ENCODE measurements at places on chromosomes 2 and 18.

- DNase-seq: no peak
Measured at GRCh38 chr2:218897394-218898108, 16.9 kb downstream of the WNT10A start.

DNA sequence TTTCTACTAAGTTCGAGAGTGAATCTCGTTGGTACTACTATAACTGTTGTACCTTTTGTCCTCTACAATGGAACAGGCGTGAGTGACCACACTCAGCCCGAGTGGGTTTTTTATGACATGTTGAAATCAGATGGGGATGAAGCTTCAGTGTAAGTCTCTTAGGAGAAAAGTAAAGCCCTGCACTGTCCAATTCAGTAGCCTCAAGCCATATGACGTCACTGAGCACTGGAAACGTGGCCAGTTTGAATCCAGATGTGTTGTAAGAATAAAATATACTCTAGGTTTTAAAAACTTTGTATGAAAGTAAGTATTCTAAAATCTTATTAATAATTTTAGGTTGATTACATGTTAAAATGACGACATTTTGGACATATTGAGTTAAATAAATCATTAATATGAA is 101.7 kb upstream of the SP3 start:
- no peak for DNase-seq

DNA sequence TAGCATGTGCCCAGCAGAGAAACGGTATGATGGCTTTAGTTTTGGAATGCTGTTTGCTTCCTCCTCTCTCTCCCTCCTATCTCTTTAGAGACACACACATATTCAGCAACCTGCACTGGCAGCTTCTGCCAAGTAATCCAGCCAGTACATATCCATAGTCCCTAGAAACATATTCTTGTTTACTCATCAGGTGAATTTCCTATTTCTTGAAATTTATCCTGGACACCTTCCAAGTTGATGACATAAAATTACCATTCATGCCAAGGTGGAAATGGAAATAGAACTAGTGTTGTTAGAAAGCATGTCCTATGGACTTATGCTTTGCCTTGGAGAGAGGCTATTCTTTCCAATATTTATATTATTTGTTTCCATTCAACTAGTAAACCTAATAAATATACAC is 50.9 kb upstream of the RGPD4 start:
- DNase-seq: no peak

- DNase-seq: no peak
Measured at GRCh38 chr2:31324016-31324633, 90.2 kb downstream of the EHD3 start.

- no peak for DNase-seq
Measured at GRCh38 chr18:57853133-57853532, 50.0 kb upstream of the ATP8B1 start.

DNA sequence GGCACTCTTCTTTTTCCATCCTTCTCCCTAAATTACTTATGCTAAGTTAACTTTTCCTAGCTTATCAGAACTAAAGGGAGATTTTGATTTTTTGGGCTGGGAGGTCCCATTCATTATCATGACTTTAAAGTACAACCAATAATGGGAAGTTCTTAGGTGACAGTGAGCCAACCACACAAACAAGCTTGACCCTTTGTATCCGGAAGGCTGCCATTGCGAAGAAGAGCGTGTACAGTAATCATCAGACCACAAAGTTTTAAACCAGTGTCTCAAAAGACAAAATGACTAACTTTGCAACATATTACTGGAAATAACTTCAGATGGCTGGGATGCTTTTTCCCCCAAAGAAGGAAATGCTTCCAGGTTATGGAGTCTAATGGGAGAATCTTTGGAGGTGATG is 298.1 kb downstream of the TGIF1 start:
- DNase-seq: no peak

DNA sequence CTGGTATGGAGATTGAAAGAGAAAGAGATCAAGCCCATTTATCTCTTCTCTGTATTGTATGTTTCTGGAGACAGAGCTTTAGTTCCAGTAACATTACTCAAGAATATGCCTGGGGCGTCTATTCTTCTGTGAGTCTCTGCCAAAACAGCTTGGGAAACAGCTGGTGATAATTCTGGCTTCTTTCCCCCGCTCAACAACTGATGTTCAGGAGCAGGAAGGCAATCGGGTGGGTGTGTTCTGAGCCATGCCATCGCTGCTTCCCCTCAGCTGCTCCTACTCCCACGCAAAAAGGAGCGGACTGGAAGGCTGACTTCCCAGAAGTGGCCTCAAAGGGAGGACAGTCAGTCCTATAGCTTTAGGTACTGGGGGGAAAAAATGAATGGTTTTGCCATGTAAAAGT is 695.1 kb downstream of the PLCL1 start:
- no peak for DNase-seq

DNA sequence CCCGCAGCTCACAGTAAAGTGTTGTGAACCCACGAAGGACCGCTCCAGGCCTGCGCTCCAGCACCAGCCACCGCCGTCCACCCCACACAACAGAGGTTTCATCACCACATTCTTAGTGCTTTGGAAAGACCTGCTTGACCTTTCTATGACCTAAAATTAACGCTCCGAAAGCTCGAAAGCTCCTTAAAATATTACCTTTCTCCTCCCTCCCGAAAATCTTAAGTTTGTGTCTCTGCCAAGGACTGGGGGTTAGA is 149.2 kb downstream of the TWIST2 start:
- no peak for DNase-seq

- peak; percentile 46 for DNase-seq
Measured at GRCh38 chr2:239298116-239298804, 102.6 kb downstream of the HDAC4 start.

DNA sequence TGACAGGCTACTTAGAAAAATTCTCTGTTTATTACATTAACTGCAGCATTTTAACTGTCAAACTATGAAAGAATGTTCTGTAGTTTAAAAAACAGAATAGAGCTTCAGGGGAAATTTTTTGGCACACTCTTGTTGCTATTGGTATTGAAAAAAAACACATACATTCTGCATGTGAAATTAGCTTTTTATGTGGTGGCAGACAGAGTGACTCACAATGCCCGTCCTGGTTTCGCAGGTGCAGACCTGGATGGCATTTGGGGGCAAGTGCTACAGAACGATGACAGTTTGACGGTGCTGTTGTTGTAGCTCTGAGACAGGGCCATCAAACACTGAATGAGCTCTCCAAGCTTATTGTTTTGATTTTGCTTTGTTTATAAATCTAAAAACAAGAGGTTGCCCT is 105.0 kb upstream of the MAP3K20 start:
- no peak for DNase-seq

DNA sequence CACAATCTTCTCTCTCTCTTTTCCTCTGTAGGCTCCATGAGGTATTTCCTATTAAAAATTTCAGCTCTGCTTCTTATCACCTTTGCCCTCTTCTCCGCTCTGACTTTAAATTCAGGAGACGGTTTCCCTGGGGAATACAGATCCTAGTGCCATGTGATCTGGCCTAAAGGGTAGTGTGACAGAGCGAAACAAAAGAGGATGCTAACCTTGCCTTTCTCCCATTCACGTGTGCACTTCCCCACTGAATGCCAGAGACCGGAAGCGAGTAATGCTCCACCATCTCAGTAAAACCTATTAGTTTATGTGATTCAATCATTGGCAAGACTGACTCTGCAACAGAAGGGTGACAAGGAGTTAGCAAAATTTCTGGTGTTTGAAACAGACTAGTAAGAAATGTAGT is 358.3 kb downstream of the ZNF521 start:
- no peak for DNase-seq

- DNase-seq: no peak
Measured at GRCh38 chr2:202780514-202781021, 91.0 kb downstream of the ICA1L start.

- no peak for DNase-seq
Measured at GRCh38 chr2:188196343-188197008, 95.2 kb upstream of the GULP1 start.

GRCh38 chr2:44943693-44944101 is 2.2 kb downstream of the SIX3 start:
- DNase-seq: no peak

GRCh38 chr2:40260437-40260836 is 191.5 kb downstream of the SLC8A1 start:
- no peak for DNase-seq

DNA sequence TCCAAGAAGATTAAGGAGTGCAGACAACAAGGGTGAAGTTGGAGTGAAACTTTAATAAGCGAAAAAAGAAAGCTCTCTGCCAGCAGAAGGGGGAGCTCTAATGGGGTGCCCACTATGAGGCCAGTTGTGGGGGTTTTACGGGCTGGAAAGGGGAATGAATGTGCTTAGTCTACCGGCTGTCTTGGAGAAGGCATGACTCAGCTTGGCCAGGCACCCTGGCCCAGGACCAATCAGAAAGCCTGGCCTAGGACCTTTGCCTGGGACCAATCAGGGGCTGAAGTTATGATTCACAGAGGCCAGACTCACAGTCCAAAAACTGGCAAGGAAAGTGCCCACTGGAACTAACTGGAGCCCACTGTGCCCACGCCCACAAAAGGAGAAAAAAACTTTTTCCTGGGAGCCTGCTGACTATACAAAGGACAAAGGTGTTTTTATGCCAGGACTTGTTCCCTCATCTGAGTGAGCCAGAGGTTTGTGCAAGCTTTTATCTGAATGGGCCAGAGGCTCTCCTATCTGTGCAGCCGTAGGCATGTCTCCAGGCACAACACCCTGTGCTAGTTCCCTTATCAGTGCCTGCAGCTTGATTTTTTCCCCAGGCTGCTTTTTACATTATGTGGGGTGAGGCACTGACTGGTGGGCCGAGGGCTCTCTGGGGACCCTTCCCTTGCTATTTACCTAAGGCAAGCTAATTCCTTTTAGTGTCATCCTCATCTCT is 18.6 kb downstream of the CMPK2 start:
- DNase-seq: no peak

DNA sequence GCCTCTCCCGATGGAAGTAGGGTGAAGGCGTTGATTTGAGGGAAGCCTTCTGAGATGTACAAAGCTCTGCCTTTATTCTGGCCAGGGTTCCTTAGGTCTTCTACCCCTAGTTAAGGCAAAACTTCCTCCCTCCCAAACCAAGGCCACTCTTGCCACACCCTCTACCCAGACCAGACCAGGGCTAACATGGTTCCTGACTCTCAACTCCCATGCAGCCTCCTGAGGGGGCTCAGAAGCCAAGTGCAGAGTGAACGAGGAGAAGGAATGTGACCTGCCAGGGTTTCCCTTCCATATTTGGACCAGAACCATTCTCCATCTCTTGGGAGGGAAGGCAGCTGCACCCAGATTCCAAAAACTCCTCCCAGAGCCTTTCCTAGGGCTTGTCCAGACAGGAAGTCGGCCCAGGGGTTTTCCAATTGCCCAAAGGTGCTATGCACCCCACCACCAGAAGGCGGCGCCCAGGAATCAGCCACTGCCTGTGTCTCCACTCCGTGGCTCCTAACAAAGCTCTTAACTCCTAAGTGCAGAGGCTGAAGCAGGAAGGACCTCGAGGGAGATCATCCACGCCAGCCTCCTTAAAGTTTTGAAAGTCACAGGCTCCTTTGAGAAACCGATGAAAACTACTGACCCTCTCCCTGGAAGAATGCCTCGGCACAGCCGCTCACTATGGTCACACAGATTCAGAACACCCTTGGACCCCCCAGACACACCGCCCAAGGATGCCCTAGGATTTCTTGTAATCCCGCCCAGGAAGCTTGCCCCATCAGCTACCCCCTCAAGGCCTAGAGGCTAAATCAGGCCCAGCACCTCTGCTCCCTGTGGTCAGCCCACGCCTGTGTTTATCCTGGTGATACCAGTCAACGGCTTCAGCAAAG is 157.8 kb downstream of the SMAD2 start:
- DNase-seq: peak; percentile 61

GRCh38 chr2:52113338-52113737 is 1081.4 kb upstream of the NRXN1 start:
- DNase-seq: no peak

GRCh38 chr2:71882949-71883472 is 264.7 kb downstream of the CYP26B1 start:
- no peak for DNase-seq

- no peak for DNase-seq
Measured at GRCh38 chr2:167943897-167944296, 303.5 kb downstream of the STK39 start.

DNA sequence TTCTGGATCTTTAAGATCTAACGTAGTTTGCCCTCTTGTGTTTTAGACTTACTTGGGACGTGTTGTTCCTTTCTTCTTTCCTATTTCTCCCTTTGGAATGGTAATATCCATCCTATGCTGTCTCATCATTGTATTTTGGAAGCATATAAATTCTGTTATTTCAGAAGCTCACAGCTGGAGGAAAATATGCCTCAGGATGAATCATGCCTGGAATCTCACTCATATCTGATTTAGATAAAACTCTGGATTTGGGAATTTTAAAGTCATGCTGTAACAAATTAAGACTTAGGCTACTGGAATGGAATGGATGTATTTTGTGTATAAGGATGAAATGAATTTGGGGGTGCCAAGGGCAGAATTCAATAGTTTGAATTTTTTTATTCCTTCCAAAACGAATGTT is 245.2 kb upstream of the GULP1 start:
- no peak for DNase-seq

- no peak for DNase-seq
Measured at GRCh38 chr18:6729247-6730091, at the start of gene ARHGAP28. Gene ARHGAP28 (plus strand): TSS chr18:6729716. CDS start chr18:6729822, 106 bp downstream.

DNA sequence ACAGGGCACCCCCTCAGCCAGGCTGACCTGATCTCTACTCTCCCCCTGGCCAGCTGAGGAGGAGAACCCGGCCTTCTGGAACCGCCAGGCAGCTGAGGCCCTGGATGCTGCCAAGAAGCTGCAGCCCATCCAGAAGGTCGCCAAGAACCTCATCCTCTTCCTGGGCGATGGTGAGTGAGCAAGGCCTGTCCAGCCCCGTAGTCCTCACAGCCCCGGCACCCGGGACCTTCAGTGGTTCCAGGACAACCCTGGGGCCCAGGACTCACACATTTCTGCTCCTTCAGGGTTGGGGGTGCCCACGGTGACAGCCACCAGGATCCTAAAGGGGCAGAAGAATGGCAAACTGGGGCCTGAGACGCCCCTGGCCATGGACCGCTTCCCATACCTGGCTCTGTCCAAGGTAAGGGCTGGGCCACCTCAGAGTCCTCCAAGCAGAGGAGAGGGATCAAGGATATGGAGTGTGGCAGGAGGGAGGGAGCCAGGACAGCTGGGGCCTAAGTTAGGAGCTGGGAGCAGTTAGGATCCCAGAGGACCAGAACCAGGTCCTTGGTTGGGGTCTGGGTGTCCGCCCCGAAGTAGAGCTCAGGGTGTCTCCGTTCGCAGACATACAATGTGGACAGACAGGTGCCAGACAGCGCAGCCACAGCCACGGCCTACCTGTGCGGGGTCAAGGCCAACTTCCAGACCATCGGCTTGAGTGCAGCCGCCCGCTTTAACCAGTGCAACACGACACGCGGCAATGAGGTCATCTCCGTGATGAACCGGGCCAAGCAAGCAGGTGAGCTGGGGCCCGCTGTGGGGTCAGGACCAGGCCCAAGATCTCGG is 555 bp downstream of the ALPI start:
- DNase-seq: no peak

Data from stimulated activated CD8-positive, alpha-beta memory T cell treated with anti-CD3 and anti-CD28 coated beads, Interleukin-2, amount 100 ng/mL, for 48 hours (primary cell).